MCF 10A (cell line): ENCODE measurements at places on chromosomes 5 and 9.

DNA sequence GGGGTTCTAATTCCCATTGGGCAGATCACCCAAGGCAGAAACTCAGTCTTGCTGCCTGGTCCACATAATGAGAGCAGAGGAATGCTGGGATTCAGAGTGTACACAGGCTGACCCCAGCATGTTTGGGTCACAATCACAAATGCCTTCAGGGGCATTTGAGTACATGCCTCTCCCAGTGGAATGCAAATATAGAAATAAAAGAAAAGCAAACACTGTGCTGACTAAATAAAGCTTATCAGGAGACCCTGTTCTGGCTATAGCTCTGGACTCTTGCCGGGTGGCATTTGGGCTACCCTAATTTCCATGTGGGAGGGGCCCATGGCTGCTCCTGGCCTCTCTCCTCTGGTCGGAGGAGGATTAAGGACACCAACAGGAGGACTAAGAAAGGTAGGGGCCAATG lies 121.4 kb downstream of the DOCK8 start:
- DNase-seq = no peak

DNA sequence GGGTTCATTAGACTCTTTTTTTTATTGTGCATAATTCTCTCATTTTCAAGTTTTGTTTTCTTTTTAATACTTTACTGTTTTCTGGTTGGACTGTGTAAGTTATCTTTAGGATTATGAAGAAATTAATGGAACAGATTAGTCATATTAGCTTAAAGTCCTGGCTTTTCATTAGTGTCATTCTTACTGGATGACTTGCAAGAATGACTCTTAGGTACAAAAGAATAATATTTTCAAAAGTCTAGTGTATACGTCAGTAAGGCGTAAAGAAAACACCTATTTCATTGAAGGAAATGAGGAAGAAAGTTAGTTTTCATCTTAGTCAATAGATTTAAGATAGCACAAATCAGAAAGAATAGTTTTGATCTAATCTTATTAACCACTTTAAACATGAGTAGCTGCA lies 20.4 kb downstream of the UHRF2 start:
- peak; percentile 16 for DNase-seq

DNA sequence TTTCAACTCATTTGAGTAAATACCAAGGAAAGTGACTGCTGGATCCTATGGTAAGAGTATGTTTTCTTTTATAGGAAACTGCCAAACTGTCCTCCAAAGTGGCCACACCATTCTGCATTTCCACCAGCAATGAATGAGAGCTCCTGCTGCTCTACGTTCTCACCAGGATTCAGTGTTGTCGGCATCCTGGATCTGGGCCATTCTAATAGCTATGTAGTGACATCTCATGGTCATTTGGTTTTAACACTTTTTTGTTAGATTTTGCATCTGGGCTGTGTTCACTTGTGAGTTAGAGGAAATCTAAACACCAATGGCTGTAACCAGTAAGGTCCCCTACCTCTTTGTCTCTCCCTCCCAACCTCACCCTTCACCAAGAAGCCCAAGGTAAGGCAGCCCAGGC lies 115.9 kb downstream of the ATPSCKMT start:
- peak; percentile 14 for DNase-seq

- DNase-seq = peak; percentile 34
Observed at GRCh38 chr9:34374905-34375552, 1.7 kb downstream of the MYORG start.

- no peak for DNase-seq
Observed at GRCh38 chr9:133729617-133730281, 8.4 kb downstream of the SARDH start.

- DNase-seq = no peak
Observed at GRCh38 chr9:81377320-81377719, 312.0 kb downstream of the TLE1 start.

- DNase-seq = no peak
Observed at GRCh38 chr9:96204853-96205252, 97.1 kb downstream of the HSD17B3 start.

DNA sequence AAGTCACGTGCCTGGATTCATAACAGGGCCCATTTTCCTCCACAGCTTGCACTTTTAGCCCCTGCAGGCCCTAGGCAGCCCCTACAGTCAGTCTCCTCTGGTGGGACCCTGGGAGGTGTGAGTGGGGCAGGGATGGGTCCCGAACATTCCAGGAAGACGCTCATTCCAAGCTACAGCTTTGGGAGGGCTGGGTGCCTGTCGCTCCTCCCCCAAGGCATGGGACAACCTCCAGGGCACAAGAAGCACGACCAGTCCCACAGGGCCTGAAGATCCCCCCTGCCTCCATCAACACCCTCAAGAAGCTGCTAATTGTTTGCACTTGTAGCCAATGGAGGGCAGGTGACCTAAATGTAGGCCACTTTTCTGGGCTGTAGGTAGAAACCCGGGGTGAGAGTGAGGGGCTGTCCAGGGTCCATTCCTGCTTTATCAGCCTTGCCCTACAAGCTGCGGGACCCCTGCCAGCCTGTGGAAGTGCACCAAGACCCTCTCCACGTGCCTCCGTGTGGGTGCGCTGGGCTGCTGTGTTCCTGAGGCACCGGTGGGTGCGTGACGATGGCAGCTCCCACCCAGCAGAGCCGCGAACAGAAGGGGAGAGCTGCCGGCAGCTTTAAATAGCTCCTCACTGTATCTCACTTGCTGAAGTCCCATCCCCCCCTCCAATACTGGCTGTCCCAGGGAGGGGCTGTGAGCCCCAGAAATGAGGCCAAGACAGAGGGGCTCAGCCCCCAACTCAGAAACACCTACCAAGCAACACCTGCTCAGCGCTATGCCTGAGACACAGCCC lies 91.9 kb upstream of the ARAP3 start:
- no peak for DNase-seq

DNA sequence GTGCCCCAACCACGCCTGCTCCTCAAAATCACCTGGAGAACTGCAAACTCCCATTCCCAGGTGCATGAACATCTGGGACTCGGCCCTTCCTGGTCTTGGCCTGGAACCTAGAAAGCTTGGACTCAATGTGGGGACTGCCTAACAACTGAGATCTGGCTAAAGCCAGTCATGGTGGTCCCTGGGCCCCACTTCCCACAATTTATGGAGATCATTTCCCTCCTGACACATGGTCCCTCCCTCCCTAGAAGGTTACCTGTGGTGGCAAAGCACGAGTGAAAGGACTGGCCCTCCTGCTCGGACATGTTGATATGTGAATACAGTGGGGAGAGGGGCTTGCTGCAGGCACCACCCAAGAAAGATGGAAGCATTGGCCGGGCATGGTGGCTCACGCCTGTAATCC lies 18.8 kb downstream of the BICD2 start:
- no peak for DNase-seq

DNA sequence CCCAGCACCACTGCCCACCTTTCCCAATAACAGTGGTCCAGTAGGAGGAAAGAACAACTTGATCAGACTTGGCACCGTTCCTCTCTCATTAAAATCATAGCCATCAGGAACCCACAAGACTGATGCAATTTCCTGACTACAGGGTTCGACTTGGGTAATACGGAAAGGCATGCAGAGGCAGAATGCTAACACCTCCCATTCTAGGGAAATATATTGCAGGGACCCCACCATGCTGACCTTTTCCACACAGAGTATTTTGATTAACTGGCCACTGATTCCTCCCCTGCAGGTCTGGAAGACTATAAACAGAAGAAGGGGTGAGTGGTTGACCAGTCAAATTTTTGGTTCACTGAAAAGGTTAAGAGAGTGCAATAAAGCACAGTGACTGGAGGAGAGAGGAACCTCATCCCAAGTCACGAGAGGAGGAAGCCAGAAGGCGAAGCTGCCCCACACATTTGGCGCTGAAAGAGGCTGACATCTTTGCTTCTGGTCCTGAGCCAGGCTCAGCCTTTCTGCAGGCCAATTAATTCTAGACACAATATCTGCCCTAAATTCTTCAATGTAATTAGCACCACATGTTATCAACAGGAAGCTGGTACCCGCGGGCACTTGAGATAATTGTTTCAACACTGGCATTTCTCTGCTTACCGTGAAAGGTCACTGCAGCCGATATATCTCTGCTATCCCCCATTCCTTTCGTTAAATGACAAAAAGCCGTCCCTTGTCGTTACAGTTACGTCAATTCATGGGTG lies 64.7 kb upstream of the SPOCK1 start:
- peak; percentile 98 for DNase-seq

- no peak for DNase-seq
Observed at GRCh38 chr5:137245438-137245837, 253.7 kb downstream of the SPOCK1 start.
